Omental fat pad (tissue), 4 donors: ENCODE measurements at places on chromosomes 16 and 17. TPM values are rescaled to one million over a fixed set of nuclear protein-coding genes. Genes with fewer than 3 reads are reported as not detected.

Gene CD300LB
- total RNA-seq, result 1.0 TPM

Gene CHD9NB
- total RNA-seq, result 0.88 TPM

Gene TPSB2
- total RNA-seq, result 37.0 TPM

DNA sequence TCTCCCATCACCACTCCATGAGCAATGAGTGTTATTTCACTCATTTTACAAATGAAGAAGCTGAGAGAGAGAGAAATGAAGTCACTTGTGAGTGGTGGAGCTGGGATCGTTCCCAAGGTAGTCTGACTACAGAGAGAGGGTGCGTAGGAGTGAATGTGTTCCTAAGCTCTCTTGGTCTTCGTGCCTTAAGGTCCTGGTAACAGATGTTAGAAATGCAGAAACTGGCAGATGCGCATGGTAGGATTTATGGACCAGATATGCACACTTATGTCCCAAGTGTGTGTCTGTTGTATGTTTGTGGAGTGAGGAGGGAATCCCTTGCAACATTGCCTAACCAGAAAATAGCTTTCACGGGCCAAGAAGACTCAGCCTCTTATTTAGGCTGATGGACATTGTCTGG, 93.2 kb upstream of the ZNF469 start:
- no peak for DNase-seq

GRCh38 chr17:75570034-75570676, 17.4 kb upstream of the MYO15B start:
- DNase-seq, result no peak

DNA sequence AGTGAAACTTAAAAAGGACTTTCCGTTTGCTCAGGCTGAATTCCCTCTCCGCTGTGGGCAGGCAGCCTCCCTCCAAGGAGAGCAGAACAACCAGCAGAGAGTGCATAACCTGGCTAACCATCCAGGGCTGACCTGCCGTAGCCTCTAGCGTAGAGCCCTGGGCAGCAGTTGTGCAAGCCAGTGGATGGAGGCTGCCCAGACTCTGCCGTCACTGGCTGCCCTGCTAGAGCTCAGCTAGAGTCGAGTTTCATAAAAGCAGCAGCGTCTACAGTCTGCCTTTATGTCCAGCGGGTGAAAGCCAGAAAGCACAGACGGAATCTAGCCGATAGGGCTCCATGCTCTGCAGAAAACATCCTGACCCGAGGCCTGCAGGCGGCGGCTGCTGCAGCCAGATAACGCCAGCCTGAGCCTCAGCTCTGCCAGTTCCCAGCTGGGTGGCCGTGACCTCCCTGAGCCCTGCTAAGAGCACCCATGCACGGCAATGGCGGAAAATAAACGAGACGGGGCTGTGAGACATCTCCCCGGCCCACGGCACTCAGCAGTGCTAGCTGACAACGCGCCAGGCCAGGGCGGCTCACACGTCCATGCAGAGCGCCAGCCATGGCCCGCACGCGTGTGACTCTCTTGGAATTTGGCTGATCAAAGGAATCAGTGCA, 231.3 kb downstream of the ENGASE start:
- no peak for DNase-seq
